HFF-Myc (cell line): ENCODE measurements at places on chromosomes 1 and 21.

DNA sequence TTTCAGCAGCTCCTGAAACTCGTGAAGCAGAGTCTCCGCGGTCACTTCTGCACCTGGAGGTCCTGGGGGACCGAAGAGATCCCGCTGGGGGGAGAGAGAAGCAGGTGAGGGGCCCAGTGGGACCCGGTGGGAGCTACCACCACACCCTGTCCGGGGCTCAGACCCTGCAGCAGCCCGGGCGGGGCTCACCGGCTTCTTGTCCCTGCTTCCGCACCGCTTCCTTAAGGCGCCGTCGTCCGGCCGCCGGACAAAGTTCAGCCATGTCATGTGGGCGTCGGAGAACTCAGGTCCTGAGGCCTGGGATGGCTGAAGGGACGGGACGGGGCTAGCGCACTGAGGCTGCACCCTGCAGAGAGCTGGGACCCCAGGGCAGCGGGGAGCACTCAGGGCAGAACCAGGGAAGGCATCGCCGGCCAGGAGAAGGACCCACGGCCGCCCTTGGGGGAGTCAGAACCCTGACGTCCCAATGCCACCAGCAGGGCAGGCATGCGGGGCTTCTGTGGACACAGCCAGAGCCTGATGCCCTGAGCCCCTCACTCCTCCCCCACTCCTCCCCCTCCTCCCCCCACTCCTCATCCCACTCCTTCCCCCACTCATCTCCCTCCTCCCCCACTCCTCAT lies 2.2 kb downstream of the C1QTNF12 start:
- no peak for DNase-seq

- no peak for DNase-seq
These were observed 110.1 kb downstream of the MRPS6 start for GRCh38 chr21:34183331-34183928.

- DNase-seq = no peak
These were observed 427.7 kb downstream of the MATN1 start for GRCh38 chr1:30295674-30296073.

GRCh38 chr1:18908911-18909771 lies 6.8 kb upstream of the ALDH4A1 start:
- DNase-seq = no peak

- DNase-seq = no peak
These were observed 56.1 kb downstream of the NDUFS5 start for GRCh38 chr1:39082010-39082799.

- no peak for DNase-seq
These were observed 136.4 kb upstream of the DEPDC1 start for GRCh38 chr1:68633141-68633919.

- no peak for DNase-seq
These were observed 33.1 kb upstream of the GPR157 start for GRCh38 chr1:9161963-9162362.

GRCh38 chr1:208029381-208030287 lies 118.7 kb upstream of the CD34 start:
- no peak for DNase-seq

DNA sequence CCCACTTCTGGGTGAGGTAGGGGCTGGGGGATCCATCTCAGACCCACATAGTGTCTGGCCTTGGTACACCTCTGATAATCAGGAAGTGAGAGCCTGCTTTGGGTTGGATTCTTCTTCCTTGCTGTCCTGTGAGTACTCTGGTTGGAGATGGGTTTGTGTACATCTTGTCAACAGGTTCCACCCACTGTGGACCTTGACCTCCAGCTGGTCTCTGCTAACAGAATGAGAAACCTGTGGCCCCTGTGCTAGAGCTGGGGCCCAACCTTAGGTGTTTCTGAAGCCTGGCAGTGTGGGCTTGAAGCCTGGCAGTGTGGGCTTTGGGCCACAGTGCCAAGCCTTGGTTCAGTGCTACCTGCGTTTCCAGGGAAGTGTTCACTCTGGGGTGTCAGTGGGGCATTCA lies 2.6 kb downstream of the ZBTB48 start:
- no peak for DNase-seq

DNA sequence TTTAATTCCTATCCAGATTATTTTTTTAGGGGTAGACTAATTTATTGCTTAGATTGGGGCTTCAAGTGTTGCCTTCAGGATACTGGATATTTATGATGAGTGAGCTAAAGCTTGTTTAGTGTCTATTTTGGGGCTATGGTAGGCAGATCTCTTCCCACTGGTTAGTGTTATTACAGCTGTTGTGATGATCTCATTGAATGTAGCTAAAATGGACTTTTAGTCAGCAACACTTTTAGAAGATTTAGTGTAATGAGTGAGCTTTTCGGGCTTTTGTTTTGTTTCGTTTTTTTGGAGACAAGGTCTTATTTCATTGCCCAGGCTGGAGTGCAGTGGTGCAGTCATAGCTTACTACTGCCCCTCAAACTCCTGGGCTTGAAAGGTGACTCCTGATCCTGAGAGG lies 14.2 kb downstream of the THRAP3 start:
- DNase-seq = no peak

GRCh38 chr1:36433102-36433501 lies 17.1 kb downstream of the OSCP1 start:
- DNase-seq = no peak

GRCh38 chr1:36324353-36324703 lies 883 bp upstream of the EVA1B start:
- no peak for DNase-seq

GRCh38 chr21:42833859-42834725 lies 45.2 kb downstream of the WDR4 start:
- DNase-seq = no peak

GRCh38 chr1:77415579-77415978 lies 133.8 kb downstream of the AK5 start:
- DNase-seq = no peak

DNA sequence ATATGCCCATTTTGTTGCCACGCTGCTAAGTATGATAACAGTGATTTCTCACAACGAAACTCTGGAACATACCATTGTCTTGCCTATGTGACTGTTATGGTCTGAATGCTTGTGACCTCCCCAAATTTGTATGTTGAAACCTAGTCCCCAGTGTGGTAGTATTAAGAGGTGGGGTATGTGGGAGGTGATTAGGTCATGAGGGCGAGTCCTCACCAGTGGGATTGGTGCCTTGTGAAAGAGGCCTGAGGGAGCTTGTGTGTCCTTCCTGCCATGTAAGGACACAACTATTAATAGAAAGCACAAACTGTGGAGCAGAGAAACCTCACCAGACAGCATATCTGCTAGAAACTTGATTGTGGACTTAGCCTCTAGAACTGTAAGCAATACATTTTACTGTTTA lies 84.6 kb downstream of the SELENOF start:
- no peak for DNase-seq

DNA sequence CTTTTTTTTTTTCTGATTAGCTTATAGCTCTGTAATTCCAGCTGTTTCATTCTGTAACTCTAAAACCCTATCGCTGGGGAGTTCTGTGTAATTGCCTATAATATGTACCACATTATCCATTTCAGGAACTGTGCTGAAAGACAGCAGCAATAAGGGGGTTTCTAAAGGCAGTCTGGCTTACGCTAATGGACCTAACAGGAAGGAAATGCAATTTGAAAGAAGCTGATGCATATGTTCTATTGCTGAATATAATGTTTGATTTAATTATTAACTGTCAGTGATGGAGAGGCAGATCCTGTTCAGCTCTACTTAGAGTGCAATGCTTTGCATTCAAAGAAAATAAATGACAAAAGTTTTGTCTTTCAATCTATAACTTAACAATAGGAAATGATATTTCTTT lies 209.4 kb upstream of the SNX7 start:
- no peak for DNase-seq

GRCh38 chr1:43147625-43148327 lies 24.3 kb downstream of the EBNA1BP2 start:
- DNase-seq = peak; percentile 55

- DNase-seq = no peak
These were observed 191.0 kb upstream of the C1orf174 start for GRCh38 chr1:4090976-4091660.

- no peak for DNase-seq
These were observed 77.9 kb downstream of the ADARB1 start for GRCh38 chr21:45152265-45152746.

DNA sequence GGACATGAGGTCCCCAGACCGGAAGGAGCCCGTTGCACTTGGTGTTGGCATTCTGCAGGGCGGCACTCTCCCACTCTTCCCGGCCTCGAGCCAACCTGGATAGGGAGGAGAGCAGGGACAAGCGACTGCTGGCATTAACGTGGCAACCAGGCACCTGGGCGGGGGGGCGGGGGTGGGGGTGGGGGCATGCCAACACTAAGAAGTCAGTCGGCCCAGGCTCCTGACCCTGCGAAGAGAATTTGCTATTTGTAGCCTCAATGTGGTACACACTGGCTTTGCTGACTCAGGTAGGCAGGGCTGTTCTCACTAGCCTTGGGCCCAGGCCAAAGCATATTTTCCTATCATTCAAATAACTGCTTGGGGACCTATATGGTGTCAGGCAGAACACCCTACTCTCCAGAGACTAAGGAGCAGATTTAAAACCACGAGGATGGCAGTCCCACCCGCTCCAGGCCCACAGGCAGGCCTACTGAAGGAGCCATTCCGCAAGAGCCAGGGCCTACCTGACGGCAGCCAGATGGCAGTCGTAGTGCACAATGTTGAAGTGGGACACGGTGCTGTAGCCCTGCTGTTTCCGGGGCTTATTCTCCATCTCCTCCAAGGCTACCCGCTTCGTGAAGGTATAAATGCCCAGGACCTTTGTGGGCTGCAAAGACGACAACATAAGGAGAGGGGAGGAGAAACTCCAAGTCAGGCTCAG lies 123.7 kb downstream of the UBR4 start:
- DNase-seq = no peak

GRCh38 chr1:197553281-197553680 lies 222.0 kb downstream of the DENND1B start:
- DNase-seq = no peak

GRCh38 chr1:111221633-111222291 lies 5.8 kb upstream of the CHI3L2 start:
- no peak for DNase-seq

- DNase-seq = no peak
These were observed 3.3 kb downstream of the SOX13 start for GRCh38 chr1:204075890-204076846.

GRCh38 chr1:238265866-238266265 lies 375.1 kb upstream of the ZP4 start:
- no peak for DNase-seq

GRCh38 chr1:66834926-66835325 lies 33.9 kb upstream of the INSL5 start:
- no peak for DNase-seq

DNA sequence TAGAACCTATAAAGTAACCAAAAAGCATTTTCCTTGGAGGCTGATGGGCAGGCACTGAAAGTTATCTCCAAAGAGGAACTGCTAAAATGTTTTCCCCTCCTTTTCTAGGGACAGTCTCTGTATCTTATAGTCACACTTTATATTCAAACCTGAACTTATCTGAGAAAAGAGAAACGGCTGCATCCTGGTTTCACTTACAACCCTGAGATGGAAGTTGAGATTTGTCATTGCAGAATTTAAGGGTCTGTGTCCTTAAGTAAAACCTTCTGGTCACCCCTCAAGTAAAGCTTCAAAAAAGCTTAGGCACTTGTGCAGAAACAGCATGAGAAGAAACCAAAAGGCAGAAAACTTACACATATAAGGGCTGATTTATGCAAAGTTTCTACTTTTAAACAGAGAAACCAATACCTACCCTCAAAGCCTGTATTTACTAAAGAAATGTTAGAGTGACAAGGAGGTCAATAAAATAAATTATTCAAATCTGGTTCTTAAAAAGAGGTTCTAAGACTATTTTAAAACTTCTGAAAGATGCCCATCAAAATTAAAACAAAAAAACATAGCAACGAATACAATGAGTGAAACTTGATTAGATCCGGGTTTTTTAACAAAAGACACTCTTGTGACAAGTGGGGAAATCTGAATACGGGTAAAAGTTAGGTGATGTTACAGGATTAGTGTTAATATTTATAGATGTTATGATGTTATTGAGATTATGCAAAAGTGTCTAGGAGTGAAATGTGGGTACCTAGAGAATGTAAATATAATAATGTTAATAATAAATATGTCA lies 9.9 kb downstream of the CD58 start:
- no peak for DNase-seq

- DNase-seq = no peak
These were observed 123.9 kb upstream of the GRIK3 start for GRCh38 chr1:37158113-37158749.

DNA sequence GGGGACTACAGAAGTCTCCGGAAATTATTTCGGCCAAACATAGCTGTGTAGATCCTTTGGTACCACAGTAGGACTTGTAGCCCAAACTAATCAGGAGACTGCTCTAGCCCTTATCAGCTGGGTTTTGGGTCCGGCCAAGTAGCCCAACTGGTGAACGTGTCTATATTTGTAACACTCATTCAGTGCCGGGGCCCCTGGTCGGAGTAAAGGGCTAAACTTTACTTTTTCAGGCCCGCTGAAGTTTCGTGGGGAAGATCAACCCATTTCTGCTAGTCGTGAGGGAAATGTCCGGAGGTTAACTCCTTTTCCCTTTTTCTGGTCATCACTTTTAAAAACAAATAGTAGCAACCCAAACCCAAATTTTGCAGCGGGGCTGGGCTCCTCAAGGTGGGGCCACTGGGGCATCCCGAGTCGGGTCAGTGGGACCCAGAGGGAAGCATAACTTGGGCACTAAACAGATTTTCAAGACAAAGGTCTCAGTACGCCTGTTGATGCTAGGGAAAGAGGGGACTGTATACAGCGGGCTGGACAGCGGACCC lies 1.7 kb downstream of the LHX9 start:
- no peak for DNase-seq

DNA sequence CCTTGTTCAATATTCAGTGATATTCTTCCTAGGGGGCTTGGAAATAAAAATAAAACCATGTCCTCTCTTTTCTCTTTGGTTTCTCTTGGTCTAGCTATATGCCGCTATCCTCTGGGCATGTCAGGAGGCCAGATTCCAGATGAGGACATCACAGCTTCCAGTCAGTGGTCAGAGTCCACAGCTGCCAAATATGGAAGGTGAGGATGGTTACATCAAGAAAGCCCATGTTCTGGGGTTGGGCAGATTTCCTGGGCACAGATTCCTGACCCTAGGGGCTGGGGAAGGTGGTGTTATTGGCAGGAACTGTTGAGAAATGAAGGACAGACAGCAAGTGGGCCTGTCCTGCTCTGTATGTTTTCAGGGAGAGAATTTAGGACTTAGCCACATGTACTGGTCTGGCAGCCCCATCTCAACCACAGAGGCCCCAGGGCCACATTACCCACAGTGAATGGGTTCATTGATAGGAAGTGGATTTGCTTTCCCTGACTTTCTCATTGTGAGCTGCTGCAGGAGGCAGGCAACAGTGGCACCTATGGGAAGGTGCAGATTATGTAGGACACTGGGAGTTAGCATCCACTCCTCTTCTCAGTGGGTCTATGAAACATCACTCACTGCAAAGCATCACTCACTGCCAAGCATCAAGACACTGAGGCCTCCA lies 37.4 kb upstream of the HSD17B7 start:
- DNase-seq = no peak
